K562 (cell line): ENCODE measurements at places on chromosomes 13 and 19. TPM values are rescaled to one million over a fixed set of nuclear protein-coding genes. Genes with fewer than 3 reads are reported as not detected.

DNA sequence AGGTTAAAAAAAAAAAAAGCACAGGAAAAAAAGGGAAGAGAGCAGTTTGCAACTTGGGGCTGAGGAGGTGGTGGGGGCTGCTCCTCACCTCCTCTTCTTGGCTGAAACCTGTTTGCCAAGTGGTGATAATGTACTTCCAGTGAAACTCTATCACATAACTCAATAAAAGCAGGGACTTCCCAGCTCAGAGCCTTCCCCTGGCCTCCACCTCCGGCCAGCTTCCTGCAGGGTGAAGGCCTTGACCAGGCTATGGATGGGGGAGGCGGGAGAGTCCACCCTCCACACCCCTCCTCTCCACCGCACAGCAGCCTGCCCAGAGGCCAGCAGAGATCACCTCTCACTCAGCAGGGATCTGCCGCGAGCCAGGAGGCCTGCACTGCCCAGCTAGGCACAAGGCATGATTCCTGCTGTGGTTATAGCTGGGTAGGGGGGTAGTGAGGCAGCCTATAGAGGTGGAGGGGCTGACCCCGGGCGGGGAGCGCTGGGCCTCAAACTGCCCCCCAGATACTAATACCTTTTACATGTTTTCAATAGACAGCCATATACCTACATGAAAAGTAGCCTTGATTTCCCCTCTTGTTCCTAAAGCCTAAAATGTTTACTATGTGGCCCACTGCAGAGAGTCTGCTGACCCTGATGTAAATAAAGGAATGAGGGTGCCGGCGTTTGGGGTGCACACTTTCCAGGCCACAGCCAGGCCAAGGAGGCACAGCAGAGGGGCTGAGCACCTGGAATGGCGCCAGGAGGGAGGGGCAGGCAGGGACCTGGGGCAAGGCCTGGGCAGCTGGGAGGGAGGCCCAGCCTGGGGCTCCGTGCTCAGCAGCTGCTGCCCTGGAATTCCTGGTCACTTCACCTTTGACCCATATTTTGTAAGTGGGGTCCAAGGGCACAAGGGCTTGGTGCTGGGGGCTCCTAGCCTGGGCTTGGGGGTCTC is 10.3 kb downstream of the ZNF787 start:
- peaks cover 61% of the 10 kb centered on the region for H3K36me3 ChIP-seq
- peak; percentile 14 for DNase-seq

GRCh38 chr13:85841427-85841826 is 42.2 kb upstream of the SLITRK6 start:
- DNase-seq, result no peak
- no peak overlapping the region for H3K4me3 ChIP-seq
- H3K4me1 ChIP-seq, result no peaks in the 10 kb centered on the region
- no peak overlapping the region for H3K27ac ChIP-seq

DNA sequence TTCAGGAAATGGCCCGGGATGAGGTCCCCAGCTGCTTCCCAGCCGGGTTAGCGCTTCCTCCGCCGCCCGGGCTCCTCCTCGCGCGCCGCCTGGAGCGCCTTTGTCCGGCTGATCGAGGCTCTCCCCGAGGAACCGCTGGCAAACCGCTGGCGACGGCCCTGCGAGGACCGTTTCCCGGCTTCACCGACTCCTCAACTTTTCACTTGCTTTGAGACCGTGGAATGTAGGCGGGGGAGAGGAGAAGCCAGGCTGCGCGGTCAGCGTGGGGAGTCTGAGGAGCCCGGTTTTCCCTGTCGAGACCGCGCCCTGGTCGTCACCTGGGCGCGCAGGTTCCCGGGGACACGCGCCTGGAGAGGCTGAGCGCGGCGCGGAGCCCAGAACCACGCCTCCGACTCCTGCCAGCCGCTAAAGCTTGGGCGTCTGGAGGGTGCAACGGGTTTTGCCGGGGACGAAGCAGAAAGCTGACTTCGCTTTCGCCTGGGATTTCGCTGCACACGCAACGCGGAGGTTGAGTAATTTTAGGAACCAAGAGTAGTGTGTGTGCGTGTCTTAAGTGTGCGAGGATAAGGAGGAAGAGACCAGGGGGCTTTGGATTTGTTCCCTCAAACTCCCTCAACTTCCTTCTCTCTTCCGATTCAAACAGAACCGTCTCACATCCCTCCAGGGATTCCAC is 7.3 kb upstream of the DGKH start:
- H3K27me3 ChIP-seq, result no peaks in the 10 kb centered on the region
- peaks cover 10% of the 10 kb centered on the region; the same call in 2 of the 3 replicates for H3K4me1 ChIP-seq
- DNase-seq, result peak; percentile 22
- 0 out of 3 replicates have a peak, but pooled peaks cover 3% of the 10 kb centered on the region for H3K36me3 ChIP-seq
- H3K27ac ChIP-seq, result peak overlapping the region; percentile 74

DNA sequence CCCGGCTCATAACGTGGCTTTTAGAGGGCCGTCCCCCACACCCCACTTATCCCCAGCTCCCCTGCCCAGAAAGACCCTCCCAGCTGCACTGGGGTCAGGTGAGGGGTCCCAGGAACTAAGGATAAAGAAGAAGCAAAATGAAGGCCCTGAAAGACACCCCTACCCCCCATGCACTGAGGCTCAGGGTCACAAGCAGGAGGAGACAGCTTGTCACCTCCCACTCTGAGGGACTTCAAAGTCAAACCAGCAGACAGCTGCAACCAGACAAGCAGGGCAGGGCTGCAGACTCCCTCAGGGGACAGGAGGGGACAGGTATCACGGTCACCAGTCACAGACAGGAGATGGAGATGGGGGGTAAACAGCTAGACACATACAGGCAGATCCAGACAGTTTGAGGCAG is 6.1 kb upstream of the NANOS3 start:
- no peak for DNase-seq
- H3K27ac ChIP-seq, result no peak overlapping the region
- H3K4me3 ChIP-seq, result no peak overlapping the region
- peaks cover 8% of the 10 kb centered on the region; the same call in 2 of the 3 replicates for H3K27me3 ChIP-seq
- peaks cover 6% of the 10 kb centered on the region for H3K4me1 ChIP-seq

The FUT3 gene
- 0.09 TPM in 1 of 2 replicates, not detected in the other for total RNA-seq

DNA sequence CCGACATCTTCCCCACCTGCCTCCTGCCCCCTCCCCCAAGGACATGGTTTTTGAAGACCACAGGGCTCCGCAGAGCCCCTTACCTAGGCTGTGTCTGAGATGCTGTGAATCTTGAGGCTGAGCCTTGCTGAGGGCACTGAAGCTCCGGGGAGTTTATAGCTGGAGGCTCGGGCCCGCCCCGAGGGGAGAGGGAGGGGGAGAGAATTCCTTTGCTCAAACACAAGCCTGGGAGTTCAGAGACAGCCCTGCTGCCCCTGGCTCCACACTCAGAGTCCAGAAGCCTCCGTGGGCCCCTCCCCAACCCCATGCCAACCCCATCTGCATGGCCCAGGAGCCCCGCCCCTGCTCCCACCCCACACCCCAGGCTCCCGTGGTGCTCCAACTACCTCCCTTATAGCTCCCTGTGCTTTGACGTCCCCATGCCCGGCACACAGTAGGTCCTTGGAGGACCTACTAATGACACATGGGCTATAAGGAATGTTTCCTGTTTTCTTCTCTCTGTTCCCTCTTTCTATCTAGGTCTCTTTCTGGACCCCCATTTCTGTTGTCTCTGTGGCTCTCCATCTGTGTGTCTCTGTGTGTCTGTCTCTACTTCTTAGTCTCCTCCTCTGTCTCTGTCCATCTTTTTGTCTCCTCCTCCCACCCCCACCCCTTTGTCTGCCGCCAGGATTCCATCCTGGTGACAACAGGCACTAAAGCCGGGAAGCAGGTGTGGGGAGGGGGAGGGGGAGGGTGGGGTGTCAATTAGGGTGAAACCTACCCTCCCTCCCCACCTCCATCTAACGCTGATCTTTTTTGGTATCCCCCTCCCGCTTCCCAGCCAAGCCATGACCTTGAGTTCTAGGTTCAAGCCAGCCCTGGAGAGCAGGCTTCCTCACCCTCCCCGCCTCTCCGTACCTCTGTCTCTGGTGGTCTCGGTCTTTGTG is at the start of gene TNNT1:
Gene TNNT1 (minus strand): TSS at position 129 of the 926 bp plus-strand sequence. CDS start 2,049 bp downstream, outside the sequence.
- H3K4me1 ChIP-seq, result peaks cover 21% of the 10 kb centered on the region
- peaks cover 23% of the 10 kb centered on the region; the same call in 2 of the 3 replicates for H3K36me3 ChIP-seq
- no peaks in the 10 kb centered on the region for H3K27me3 ChIP-seq
- H3K27ac ChIP-seq, result no peak within 1 kb of the TSS; the same call in 2 of the 3 replicates

DNA sequence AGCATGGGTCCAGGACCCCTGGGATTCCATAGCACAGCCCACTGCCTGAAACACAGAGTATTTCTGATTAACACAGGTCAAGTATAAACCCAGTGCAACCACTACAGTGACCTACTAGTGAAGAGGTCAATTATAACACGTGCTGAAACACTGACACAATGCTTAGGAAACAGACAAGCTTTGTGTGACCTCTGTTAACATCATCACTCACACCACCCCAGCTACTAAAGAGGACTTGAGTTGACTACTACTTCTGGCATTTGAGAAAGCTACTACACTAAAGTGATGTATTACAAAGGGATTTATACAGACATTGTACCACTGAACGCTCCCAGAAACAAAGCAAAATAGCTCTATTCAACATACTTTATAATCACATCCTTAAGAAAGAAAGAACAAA is 1935.9 kb upstream of the PCDH20 start:
- no peaks in the 10 kb centered on the region for H3K27me3 ChIP-seq
- no peaks in the 10 kb centered on the region for H3K4me1 ChIP-seq
- H3K4me3 ChIP-seq, result no peak overlapping the region
- H3K27ac ChIP-seq, result no peak overlapping the region
- H3K36me3 ChIP-seq, result no peaks in the 10 kb centered on the region
- no peak for DNase-seq

The FAAP24 gene
- 4.9 and 7.4 TPM in 2 replicates for total RNA-seq

DNA sequence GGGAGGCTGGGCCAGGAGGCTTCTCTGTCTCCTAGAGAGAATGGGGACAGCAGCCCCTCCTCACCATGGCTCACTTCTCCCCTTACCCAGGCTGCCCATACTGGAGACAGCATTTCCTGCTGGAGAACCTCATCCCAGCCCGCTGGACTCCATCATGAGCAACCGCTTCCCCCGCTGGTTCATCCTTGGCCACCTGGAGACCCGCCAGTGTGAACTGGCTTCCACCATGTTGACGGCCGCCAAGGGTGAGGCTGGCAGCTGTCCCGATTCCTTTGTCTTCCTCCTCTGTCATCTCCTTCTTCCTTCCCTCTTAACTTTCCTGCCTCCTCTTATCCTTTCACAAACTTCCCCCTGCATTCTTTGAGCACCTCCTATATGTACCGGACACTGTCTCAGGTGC is 28.0 kb downstream of the ZSWIM4 start:
- H3K27ac ChIP-seq, result no peak overlapping the region
- DNase-seq, result no peak
- H3K27me3 ChIP-seq, result no peaks in the 10 kb centered on the region
- H3K36me3 ChIP-seq, result no peaks in the 10 kb centered on the region
- H3K4me3 ChIP-seq, result no peak overlapping the region

The FCGBP gene
- 1.5 and 1.9 TPM in 2 replicates for total RNA-seq

The PCP2 gene
- total RNA-seq, result 0.96 and 1.3 TPM in 2 replicates

The PSG7 gene
- not detected in 2 replicates for total RNA-seq

- peaks cover 22% of the 10 kb centered on the region for H3K4me1 ChIP-seq
- H3K27ac ChIP-seq, result no peak overlapping the region
- no peak for DNase-seq
- peaks cover 8% of the 10 kb centered on the region; the same call in 1 of the 3 replicates for H3K36me3 ChIP-seq
- no peak overlapping the region for H3K4me3 ChIP-seq
- H3K27me3 ChIP-seq, result no peaks in the 10 kb centered on the region
These were observed 36.4 kb downstream of the STK24 start for GRCh38 chr13:98540476-98540875.

- H3K27me3 ChIP-seq, result no peaks in the 10 kb centered on the region
- H3K4me1 ChIP-seq, result no peaks in the 10 kb centered on the region
- no peak overlapping the region for H3K27ac ChIP-seq
These were observed 8.2 kb downstream of the ZNF677 start for GRCh38 chr19:53246498-53246897.

The CGB1 gene
- not detected in 2 replicates for total RNA-seq

GRCh38 chr13:99559560-99559959 is 58.3 kb downstream of the TM9SF2 start:
- no peak overlapping the region for H3K27ac ChIP-seq
- no peaks in the 10 kb centered on the region for H3K4me1 ChIP-seq
- no peak overlapping the region for H3K4me3 ChIP-seq
- no peaks in the 10 kb centered on the region for H3K27me3 ChIP-seq

DNA sequence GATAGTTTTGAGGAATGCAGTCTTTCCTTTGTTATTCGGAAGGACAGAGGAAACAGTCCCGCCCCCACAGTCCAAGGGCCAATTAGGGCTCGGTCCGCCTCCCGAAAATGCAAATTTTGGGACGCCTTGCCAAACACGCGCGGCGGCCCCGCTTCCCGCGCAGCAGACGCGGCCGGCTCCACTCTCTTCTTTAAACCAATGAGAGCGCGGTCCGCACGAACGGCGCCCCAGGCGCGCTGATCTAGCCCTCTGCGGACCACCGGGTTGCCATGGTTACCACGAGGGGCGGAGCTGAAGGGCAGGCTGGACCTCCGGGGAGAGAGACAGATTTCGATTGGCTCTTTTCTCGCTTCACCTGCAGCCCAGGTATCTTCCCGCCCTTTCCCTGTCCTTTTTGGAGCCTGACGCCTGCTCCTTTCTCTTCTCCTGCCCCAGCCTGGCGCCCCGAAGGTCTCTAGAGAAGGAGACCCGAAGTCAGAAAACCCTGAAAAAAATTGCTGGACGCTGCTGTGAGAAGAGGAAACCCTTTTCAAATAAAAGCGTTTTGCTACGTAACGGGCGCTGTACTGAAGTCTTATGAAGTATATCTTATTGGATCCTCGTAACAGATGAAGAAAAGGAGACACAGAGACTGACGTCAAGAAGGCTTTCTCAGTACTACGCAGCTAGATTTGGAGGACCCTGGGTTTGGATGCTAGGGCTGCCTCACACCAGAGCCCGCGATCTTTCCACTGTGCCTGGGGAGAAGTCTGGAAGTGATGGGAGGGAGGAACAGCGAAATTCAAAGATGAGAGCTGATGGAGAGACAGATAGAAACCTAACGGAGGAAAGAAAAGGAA is 2.0 kb downstream of the PTH2 start:
- H3K27me3 ChIP-seq, result no peaks in the 10 kb centered on the region
- no peak overlapping the region for H3K27ac ChIP-seq
- peak; percentile 89 for DNase-seq

The IGFL3 gene
- total RNA-seq, result not detected in 2 replicates

The CEACAM7 gene
- 0.09 TPM in 1 of 2 replicates, not detected in the other for total RNA-seq

- no peaks in the 10 kb centered on the region; the same call in 1 of the 2 replicates for H3K4me1 ChIP-seq
- DNase-seq, result no peak
These were observed 17.3 kb downstream of the NUFIP1 start for GRCh38 chr13:44971656-44972595.

GRCh38 chr13:103140001-103140671 is 73.9 kb upstream of the SLC10A2 start:
- no peak overlapping the region for H3K4me3 ChIP-seq
- no peaks in the 10 kb centered on the region for H3K36me3 ChIP-seq
- peak; percentile 1 for DNase-seq
- H3K4me1 ChIP-seq, result no peaks in the 10 kb centered on the region

The KLK14 gene
- total RNA-seq, result not detected in 2 replicates

The NMRK2 gene
- not detected in 2 replicates for total RNA-seq

The KASH5 gene
- 0.20 and 0.60 TPM in 2 replicates for total RNA-seq
